CD4-positive, alpha-beta T cell treated with Interleukin-17A for 4 hours (primary cell): ENCODE measurements at places on chromosomes 13 and 19.

- DNase-seq: no peak
Measured at GRCh38 chr13:87684850-87685742, 13.9 kb downstream of the SLITRK5 start.

DNA sequence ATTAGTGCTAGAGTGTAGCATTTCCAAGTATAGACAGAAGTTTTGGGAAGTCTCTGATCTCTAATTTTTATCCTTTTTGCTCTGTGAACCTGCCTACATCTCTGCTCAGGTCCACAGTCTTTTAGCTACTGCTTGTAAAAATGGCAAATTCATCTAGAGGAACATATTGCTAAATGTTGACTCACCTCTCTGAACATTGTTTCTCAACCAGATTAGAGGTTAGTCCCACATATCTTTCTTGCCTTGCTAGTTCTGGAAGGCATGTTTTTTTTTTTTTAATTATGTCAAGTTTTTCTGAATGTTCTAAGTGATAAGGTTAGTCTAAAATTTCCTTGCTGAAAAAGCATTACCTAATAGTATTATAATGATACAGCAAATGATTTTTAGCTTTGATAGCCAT lies 2889.6 kb upstream of the PCDH20 start:
- no peak for DNase-seq

DNA sequence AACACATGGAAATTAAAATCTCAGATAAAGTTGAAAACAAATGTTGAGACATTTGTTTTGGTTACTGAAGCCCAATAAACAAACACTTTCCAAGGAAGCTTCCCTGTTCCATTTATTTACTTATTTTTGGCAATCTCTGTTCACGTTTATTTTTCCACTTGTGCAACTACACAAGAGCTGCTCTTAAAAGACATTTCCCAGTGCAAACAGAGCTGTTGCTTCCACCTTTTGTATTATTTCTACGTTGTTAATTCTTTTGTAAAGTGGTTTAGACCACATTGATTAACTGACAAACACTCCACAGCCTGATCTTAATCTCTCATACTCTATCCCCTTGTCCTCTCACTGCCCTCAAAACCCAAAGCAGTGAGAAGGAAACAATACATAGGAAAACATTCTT lies 757.6 kb downstream of the LIG4 start:
- no peak for DNase-seq

- no peak for DNase-seq
Measured at GRCh38 chr19:33302974-33303790, 848 bp upstream of the CEBPA start.

DNA sequence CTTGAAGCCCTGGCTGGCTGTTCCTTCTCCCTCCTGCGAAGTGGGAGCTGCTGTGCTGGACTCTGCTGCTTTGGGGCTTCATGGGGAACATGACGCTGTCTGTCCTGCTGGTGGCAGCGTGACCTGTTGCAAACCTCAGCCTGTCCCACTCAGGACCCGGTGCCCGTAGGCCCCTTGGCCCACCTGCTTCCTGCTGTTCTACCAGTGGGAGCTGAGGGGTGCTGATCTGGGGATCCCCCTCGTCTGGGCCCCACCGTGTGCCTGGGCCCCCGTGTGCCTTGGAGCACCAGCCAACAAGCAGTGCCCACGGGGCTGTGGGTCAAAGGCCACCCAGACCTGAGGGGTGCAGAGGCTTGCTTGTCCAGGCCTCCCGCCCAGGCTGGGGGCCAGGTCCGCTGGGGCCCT lies 5.3 kb downstream of the SPPL2B start:
- DNase-seq: no peak

DNA sequence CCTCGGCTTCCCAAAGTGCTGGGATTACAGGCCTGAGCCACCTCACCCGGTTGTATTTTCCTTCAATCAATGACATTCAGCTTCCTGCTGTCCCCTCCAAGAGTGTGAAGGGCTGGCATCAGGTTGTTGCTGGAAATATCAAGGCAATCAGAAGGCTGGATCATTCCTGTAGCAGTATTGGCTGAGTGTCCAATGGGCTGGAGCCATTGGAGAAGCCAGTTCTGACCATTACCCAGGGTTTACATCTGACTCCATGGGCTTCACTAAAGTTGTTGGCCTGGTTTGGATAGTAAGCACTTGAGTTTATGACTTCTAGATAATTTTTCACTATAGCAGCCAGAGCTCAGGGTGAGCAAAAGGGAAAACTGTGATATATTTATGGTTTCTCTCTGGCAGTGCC lies 137.0 kb downstream of the DLEU7 start:
- DNase-seq: no peak
